ENCODE measurements at places on chromosomes 7 and 10. TPM values are rescaled to one million over a fixed set of nuclear protein-coding genes. Genes with fewer than 3 reads are reported as not detected.

The CHRM2 gene
- 1.7 TPM for total RNA-seq

The NPFFR1 gene
- not detected for total RNA-seq

The AKR1C4 gene
- total RNA-seq = not detected

The CRHR2 gene
- total RNA-seq = not detected

The ZNF92 gene
- 4.1 TPM for total RNA-seq

All from smooth muscle cell of trachea (primary cell).